ENCODE measurements at places on chromosomes 4 and X.

GRCh38 chrX:47863187-47863586 lies 26.5 kb downstream of the ZNF81 start:
- DNase-seq, result no peak

GRCh38 chr4:89356086-89356485 lies 48.5 kb upstream of the GPRIN3 start:
- DNase-seq, result no peak

DNA sequence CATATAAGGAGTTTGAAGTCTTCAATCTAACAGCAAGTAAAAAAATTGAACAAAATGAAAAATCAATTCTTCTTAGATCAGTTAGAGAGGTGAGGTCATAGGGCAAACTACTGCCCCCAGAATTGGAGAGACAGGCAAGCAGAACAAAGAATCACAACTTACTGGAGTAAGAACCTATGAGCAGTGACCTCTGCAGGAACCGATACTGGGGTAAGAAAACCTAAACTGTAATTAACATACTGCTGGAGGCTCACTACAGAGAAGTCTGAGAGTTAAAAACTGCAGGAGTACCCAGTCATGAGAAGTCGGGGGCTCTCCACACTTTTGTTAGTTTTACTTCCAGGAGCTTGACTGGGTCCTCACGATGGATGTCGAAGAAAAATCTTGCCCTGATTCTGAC lies 16.0 kb downstream of the CLDN22 start:
- DNase-seq, result no peak

GRCh38 chr4:93710101-93710846 lies 118.3 kb upstream of the ATOH1 start:
- DNase-seq, result no peak

GRCh38 chrX:101484135-101484534 lies 1.1 kb upstream of the ARMCX4 start:
- no peak for DNase-seq

DNA sequence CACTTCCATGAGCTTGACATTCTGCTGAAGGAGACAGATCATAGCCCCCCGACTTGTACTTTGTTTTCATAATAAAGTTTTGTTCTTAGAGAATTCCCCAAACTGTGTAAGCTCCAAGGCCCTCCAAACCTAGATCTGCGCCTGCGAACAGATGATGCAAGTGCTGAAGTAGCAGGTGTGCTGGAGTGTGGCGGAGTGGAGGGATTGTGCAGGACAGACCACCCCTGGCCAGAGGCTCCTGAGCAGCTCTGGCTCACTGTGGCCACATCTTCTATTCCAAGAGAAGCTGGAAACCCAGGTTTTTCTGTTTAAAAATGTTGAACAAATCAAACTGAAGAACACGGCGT lies 46.4 kb downstream of the TBC1D14 start:
- DNase-seq, result no peak

DNA sequence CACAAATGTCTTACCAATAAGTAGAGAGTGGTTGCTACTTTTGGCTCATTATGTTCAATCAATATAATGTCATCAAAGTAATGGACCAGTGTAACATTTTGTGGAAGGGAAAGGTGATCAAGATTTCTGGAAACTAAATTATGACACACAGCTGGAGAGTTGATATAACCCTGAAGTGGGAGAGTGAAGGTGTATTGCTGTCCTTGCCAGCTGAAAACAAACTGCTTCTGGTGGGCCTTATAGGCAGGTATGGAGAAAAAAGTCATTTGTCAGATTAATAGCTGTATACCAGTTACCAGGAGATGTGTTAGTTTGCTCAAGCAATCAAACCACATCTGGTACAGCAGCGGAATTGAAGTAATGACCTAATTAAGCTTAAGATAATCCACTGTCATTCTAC lies 17.3 kb upstream of the GUCY1B1 start:
- DNase-seq, result no peak

- no peak for DNase-seq
These were observed 155.0 kb downstream of the MSL3 start for GRCh38 chrX:11913001-11913400.

GRCh38 chr4:168978001-168978700 lies 31.9 kb downstream of the CBR4 start:
- DNase-seq, result no peak

- no peak for DNase-seq
These were observed 111.7 kb downstream of the NFKB1 start for GRCh38 chr4:102612824-102613366.

DNA sequence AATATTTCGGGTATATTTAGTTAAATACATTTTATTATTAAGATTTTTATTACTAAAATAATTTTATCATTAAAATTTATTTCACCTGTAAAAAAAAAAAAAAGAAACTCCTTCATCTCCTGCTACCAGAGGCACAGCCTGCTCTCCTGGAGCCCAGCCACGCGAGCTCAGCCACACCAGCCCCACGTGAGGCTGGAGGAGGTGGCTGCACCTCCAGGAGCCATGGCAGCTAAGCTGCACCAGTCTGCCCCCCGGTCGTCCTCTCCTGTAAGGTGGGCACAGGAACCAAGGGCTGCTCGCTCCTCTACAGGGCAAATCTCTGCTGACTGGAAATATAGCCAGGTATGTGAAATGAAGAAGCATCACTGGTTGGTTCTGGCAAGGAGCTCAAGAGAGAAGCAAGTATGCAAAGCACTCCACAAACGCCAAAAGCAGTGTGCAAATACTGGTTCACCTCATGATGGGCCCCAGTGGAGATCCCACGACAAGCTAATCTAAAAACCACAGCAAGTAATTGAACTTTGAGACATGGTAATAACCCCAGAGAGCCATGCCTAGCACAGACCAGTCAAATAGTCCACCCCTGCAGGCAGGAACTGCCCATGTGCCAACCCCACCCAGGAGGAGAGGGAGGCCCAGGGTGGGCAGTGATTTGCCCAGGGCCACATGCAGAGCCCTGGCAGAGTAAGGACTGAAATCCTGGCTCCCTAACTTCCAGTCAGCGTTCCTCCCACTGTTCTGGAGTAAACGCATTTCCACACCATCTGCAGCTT lies 90.1 kb downstream of the WFS1 start:
- DNase-seq, result no peak

DNA sequence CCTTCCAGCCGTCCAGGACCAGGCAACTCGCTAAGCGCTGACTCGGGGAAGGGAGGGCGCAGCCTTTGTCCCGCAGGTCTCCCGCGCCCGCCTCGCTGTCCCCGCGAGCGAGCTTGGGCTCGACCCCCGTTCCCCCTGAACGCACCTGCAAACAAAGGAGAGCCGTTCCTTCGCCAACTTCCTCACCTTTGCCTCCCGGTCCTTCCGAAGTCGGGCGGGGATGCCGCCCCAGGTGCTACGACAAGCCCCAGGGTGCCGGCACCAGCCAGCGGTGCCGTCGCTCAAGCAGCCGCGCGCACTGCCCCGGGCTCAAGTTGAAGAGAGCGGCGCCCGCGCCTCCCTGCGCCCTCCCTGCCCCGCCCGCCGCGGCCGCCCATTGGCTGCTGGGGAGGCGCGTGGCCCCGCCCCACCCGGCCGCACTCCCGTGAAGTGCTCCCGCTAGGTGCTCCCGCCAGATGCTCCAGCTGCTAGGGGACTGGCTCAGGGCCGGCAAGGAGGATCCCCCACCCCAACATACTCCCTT lies 107.1 kb downstream of the NSUN7 start:
- no peak for DNase-seq

GRCh38 chr4:24778464-24779225 lies 16.7 kb upstream of the SOD3 start:
- no peak for DNase-seq

DNA sequence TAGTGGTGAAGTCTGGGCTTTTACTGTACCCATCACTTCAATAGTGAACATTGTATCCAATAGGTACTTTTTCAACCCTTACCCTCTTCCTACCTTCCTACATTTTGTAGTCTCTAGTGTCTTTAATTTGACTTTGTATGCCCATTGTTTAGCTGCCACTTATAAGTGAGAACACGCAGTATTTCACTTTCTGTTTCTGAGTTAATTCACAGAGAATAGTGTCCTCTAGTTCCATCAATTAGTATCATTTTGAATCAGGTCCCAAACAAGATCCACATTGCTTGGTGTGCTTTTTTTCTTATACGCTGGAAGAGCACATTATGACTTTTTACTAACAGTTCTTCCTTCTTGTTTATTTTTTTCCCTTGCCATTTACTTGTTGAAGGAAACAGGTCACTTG lies 176.0 kb upstream of the WDFY3 start:
- no peak for DNase-seq

DNA sequence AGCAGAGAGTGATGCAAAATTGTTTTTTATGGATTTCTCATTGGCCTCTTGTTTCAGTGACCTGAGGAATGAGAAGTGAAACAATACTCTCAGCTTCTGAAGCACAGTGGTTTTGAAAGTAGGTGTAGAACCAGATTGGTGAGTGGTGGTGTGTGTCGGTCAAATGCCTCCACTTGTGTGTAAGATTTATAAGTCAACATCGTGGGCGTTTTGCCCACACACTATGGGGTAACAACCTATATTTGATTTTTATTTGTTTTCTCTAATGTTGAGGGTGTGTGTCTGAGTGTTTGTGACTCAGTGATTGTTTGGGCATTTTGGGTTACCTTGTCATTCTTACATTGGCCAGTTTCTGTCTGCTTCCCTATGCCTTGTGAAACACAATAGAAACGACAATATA lies 23.3 kb downstream of the ADGRL3 start:
- no peak for DNase-seq

- peak; percentile 63 for DNase-seq
These were observed at the start of gene PNPLA4 for GRCh38 chrX:7927259-7928167. Gene PNPLA4, minus strand, starts transcription at chrX:7927413. Its CDS starts 1,294 bp downstream, at chrX:7926119.

DNA sequence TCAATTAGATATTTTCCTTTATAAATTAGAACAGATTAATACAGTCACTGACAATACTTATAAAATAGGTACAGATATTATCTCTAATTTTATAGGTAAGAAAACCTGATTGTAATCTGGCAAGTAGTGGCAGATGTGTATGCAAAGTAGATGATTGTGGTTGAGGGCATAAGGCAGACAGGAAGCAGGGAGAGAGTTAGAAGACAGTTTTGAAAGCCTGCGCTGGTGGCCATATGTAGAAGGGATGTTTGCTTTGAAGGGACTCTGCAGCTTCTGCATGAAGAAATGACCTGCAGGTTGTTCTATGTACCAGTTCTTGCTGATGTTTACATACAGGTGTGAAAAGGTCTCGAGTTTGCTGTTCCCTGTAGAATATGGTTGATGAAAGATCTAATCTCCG lies 416.3 kb upstream of the SLIT2 start:
- DNase-seq, result no peak

DNA sequence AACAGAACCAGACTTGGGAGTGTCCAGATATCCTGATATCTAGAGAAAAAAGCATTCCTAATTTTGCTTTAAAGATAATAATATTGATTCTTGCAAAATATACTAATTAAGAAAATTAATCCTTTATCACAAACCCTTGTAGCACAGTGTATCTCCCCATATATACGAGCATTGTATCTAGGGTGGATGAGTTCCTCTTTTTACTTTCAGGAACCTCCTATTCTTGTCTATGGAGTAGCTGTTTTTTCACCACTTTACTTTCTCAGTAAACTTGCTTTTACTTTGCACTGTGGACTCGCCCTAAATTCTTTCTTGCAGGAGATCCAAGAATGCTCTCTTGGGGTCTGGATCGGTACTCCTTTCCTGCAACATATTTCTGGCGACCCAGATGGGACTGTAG lies 103.9 kb downstream of the GLUD2 start:
- DNase-seq, result no peak

DNA sequence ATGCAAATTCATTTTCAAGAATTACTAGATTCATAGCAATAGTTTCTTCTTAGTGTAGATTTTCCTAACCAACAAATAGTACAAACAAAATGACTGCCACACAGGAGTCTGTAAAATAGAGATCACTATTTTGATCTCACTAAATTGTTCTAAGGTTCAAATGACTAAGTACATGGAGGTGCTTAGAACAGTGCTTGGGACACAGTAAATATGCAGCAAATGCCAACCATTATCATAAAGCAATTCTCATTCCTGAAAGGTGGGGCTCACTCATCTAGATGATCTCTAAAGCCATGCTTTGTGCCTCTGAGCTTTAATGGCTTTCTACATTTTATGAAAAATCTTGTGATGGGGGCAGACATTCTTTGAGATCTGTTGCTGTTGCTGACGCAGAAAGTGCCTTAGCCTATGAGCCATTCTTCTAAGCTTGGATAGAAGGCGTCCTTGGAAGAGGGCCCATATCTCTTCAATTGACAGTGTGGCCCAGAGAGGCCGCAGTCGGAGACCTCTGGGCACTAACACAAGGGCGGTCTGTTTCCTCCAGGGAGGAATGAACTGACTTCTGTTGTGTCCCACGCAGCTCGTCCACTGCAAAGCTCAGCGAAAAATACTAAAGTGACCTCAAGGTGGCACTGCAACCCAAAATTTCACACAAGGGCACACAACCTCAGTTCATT lies 23.5 kb downstream of the TLR10 start:
- peak; percentile 37 for DNase-seq

GRCh38 chr4:186243331-186243730 lies 16.0 kb downstream of the KLKB1 start:
- no peak for DNase-seq

DNA sequence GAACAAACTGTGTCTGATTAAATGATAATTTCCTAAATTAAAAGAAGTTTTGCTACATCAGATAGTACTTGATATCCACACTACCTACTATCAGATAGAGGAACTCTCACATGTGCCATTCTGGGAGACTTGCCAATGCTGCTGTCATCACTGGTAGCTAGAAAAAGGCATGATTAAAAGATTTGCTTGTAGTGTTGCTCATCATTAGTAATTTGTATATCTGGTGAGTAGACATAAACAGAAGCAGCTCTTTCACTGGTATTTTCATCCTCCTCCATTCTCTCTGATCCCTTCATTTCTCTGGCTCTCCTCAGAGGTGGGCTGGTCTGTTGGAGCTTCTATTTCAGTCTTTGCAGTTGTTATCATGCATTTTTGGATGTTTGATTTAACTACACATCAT lies 56.0 kb downstream of the SPRY1 start:
- DNase-seq, result no peak

DNA sequence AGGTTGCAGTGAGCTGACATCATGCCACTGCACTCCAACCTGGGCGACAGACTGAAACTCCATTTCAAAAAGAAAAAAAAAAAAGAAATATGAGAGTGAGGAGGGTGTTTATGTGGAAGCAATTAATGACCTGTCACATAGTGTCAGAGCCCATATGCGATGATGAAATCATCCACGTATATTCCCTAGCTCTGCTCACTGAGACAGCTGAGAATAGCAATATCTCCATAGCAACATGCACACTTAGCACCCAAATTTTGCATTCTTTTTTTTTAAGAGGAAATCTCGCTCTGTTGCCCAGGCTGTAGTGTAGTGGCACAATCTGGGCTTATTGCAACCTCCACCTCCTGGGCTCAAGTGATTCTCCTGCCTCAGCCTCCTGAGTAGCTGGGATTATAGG lies 31.5 kb upstream of the OPHN1 start:
- no peak for DNase-seq

DNA sequence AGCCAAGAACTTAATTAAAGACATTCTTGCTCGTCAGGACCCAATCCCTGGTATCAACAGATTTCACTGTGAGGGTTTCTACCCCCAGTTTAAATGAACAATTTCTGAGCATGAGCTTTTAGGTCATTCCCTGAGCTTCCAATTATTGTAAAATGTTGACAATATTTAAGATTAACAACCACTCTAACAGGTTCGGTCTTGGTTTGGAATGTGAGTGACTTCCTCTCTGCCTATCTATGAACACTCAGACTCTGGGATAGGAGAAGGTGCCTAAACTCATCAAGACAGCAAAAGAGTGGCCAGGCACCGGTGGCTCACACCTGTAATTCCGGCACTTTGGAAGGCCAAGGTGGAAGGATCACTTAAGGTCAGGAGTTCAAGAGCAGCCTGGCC lies 82.9 kb upstream of the TMEM150C start:
- no peak for DNase-seq

Measured in stimulated activated CD8-positive, alpha-beta memory T cell treated with anti-CD3 and anti-CD28 coated beads, Interleukin-2, amount 100 ng/mL, for 1 hour (primary cell).